Naive thymus-derived CD4-positive, alpha-beta T cell (primary cell): ENCODE measurements at places on chromosomes 7 and 10. TPM values are rescaled to one million over a fixed set of nuclear protein-coding genes. Genes with fewer than 3 reads are reported as not detected.

Gene PCDH15
- polyA plus RNA-seq, result not detected

Gene KCNMA1
- polyA plus RNA-seq, result not detected

Gene IDI2
- polyA plus RNA-seq, result not detected

- H3K36me3 ChIP-seq, result peaks cover 24% of the 10 kb centered on the region
- peaks cover 36% of the 10 kb centered on the region for H3K4me1 ChIP-seq
- H3K27me3 ChIP-seq, result no peaks in the 10 kb centered on the region
- DNase-seq, result peak; percentile 85
- H3K4me3 ChIP-seq, result peak overlapping the region; percentile 80
Measured at GRCh38 chr7:149284343-149284742, 22.3 kb downstream of the ZNF783 start.

DNA sequence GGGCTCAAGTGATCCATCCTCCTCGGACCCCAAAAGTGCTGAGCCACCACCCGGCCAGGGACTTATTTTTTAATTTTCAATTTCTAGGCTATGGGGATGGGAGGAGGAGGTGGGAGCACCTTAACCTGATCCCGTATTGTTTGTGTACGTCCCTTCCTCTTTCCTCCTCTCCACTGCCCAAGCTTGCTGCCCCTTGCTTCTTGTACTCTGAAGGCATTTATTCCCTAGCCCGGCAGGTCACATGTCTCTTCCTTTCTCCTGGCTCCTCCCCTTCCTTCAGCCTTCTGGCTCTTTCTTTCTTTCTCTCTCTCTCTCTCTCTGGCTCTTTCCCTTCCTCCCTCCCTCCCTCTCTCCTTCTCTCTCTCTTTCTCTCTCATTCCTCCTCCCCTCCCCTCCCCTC lies 56.0 kb downstream of the COL26A1 start:
- no peak overlapping the region for H3K4me3 ChIP-seq
- no peaks in the 10 kb centered on the region for H3K36me3 ChIP-seq
- H3K4me1 ChIP-seq, result no peaks in the 10 kb centered on the region
- no peak for DNase-seq
- H3K27me3 ChIP-seq, result no peaks in the 10 kb centered on the region
- no peak overlapping the region for H3K27ac ChIP-seq
